ENCODE measurements at places on chromosomes 1 and 21.

- DNase-seq: no peak
Measured at GRCh38 chr1:12502336-12503109, 115.5 kb downstream of the DHRS3 start.

GRCh38 chr1:183516725-183517124 lies 44.4 kb downstream of the SMG7 start:
- no peak for DNase-seq

- DNase-seq: no peak
Measured at GRCh38 chr1:209416039-209416438, 167.5 kb upstream of the CAMK1G start.

GRCh38 chr1:4595341-4596225 lies 58.8 kb upstream of the AJAP1 start:
- DNase-seq: no peak

DNA sequence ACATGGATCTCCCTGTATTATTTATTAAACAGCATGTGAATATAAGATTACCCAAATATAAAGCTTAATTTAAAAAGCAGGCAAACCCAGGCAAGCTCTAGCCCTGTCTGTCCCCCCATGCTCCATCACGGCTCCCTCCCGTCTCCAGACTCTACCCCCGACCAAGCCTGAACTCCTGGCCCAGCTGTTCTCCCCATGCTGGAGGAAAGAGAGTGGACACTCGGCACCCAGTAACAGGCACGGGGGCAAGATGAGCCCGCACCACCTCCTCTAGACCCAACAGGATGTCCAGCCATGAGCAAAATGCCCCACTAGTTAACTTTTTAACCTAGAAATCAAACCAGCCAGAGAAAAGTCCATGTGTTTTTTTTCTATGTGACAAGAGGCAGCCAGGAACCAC lies 19.3 kb downstream of the SLC19A1 start:
- no peak for DNase-seq

DNA sequence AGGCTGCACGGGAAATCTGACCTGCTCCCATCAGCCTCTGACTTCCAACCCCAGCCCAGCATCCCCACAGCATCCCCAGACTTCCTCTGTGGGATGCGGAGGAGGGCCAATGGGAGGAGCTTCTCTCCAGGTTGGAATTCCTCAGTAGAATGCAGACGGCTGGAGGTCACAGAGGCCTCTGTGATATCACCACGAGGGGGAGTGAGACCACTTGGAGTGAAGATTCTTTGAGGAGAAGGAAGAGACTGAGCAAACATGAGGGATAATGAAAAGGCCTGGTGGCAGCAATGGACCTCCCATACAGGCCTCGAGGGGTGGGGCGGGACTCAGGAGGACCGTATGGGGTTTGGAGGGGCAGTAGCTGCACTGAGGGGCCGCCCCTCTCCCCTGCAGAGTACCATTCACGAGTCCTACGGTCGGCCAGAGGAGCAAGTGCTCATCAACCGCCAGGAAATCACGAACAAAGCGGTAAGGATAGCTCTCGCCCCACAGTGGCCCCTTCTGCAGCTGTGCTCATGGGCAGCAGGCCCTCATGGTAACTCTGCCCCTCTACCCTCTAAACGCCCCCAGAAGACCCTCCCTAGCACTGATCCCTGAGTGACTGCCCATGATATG lies at the start of gene CATSPER4:
TSS of gene CATSPER4 (plus strand) at position 230 of the 615 bp plus-strand sequence. CDS start at position 256, 26 bp downstream.
- no peak for DNase-seq
